GM18507 (cell line): ENCODE measurements at places on chromosomes 13 and 19.

GRCh38 chr13:97266772-97267417 is 44.8 kb downstream of the MBNL2 start:
- no peak for DNase-seq

GRCh38 chr13:75426421-75426820 is 55.5 kb downstream of the TBC1D4 start:
- no peak for DNase-seq

- no peak for DNase-seq
Measured at GRCh38 chr19:15280915-15281683, 48.9 kb upstream of the EPHX3 start.

DNA sequence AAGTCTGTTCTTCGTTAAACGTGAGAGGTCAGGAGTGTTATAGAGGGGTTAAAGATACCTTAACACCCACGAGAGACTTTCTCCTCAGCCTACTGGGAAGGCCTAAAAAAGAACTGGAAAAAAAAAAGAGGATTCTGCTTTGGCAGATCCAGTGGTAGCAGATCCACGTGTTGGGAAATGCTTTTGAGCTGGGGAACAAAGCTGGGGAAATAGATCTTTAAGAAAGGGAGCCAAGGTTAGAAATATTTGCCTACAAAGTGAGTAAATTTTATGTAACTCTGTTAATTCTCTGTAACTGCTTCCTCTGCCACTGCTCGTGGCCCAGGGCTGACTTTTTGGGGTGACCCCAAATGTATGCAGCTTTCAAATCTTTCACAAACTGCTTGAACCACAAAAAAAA is 11.7 kb downstream of the RFX2 start:
- no peak for DNase-seq

- DNase-seq: no peak
Measured at GRCh38 chr13:77975358-77976042, 56.9 kb upstream of the EDNRB start.

- no peak for DNase-seq
Measured at GRCh38 chr13:59197397-59197796, 966.3 kb downstream of the DIAPH3 start.

- DNase-seq: no peak
Measured at GRCh38 chr13:19908350-19908986, 45.0 kb upstream of the ZMYM5 start.
